Hypothalamus (tissue), 51 donors: ENCODE measurements at places on chromosomes 11 and 22.

GRCh38 chr11:8070417-8071115 lies 10.4 kb upstream of the TUB start:
- DNase-seq: no peak

DNA sequence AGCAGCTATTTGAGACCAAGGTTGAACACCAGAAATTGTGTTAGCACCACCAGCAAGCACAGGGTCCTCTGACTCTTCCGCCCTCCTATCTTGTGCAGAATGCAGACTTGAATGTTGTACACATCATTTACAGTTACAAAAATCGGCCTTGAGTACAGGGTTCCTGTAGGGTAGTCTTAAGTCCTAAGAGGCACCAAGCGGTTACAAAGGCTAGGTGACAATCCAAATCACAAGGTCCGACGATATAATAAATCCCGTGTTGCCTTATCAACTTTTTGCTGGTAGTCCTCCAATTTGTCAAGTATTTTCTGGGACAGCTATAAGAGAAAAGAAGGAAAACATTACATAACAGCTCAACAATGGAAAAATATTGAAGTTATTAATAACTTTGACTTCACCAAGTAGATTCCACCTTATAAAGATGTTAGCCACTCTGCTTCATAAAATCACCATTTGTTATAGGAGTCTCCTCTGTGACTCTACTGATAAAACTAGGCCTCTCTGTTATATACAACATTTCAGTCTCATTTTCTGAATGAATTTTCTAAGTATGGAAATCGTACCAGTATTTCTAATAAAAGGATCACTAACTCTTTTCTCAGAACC lies 11.8 kb upstream of the FNBP4 start:
- no peak for DNase-seq

DNA sequence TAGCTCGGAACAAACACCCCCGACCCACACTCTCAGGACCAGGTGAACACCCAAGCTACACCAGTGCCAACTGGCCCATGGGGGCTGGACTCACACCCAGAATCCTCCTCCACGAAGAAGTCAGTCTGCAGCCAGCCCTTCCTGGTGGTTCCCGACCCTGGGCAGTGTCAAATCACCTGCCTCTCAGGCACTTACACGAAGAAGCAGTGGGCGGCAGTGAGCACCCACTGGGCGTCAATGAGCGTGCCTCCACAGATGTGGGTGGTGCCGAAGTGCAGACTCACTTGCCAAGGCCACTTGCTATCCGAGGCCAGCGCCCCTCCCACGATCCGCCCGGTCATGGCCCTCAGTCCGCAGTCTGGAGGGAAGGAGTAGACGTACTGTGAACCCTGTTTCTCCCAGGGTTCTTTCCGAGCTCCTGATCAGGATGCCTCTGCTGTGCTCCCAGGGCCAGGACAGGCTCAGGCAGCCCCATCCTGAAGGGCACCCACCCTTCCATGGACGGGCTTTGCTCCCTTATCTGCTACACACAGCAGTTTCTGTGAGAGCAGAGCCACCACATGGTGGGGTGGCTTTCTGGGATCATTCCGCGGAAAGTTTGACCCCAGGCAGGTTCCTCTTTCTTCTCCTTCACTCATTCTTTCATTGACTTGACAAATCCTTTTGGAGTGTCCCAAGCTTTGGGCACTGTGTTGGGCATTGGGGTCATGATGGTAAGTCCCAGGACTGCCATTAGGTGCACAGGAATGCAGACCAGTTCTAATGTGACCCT lies 19.4 kb downstream of the TMPRSS13 start:
- DNase-seq: no peak

DNA sequence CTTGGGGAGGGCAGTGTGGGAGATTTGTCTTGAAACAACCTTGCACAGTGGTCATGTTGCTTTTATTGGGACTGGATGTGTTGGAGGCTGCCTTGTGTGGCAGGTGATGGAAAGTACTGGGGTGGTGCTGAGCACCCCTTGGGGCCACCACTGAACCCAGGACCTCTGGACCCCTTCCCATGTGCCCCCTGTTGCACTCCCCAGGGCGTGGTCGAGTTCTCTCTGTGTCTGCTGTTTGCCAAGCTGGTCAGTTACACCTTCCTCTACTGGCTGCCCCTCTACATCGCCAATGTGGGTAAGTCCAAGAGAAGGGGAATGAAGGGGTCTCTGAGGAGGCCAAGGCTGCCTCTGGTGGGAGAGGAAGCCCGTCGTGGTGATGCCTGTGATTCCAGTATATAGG lies 18.9 kb downstream of the SLC37A2 start:
- no peak for DNase-seq

- DNase-seq: peak; percentile 41
Measured at GRCh38 chr11:71418643-71419042, 29.6 kb downstream of the DHCR7 start.

DNA sequence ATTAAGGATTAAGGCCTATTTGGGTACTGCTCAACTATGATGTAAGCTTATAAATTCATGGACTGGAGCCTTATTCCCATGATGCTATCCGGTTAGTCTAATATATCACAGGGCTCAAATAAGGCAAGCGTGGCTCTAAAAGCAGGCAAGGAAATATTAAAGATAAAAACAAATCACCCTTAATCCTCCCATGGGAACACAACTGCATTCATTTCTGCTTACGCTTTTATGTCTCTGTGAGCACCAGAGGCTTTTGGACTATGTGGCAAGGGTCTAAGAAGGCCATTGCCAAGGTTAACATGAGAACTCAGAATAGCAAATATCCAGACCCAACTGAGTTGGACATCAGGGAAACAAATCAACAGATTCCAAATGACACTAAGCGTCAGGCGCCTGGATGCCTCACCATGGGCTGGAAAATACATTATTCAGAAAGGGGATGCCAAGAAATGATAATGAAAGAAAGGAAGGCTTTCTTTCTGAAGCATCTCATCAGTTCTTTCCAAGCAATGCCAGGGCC lies 138.1 kb downstream of the SLC1A2 start:
- no peak for DNase-seq

GRCh38 chr11:65919573-65920371 lies 546 bp downstream of the DRAP1 start:
- no peak for DNase-seq

DNA sequence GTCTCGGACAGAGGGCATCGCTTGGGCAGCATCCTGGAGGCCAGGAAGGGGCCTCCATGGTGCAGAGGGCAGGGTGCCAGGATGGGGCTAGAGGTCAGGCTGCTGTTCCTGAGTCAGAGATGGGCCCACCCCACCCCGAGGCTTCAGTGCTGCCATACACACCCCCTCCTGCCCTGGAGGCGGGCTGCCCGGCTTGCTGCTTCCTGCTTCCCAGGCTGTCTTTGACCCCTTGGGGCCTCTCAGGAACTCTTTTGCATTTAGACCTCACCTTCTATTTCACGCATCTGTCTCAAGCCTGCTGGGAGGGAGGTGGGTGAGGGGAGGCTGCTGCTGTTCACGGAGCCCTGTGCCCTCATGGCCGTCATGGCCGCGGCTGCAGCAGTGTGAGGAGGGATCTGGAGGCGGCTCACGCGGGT lies 6.6 kb upstream of the GRAMD4 start:
- no peak for DNase-seq

- no peak for DNase-seq
Measured at GRCh38 chr11:124041254-124041653, at the start of gene OR10G7. OR10G7 (minus strand) TSS chr11:124041325; CDS start chr11:124039001, 2,324 bp downstream.

DNA sequence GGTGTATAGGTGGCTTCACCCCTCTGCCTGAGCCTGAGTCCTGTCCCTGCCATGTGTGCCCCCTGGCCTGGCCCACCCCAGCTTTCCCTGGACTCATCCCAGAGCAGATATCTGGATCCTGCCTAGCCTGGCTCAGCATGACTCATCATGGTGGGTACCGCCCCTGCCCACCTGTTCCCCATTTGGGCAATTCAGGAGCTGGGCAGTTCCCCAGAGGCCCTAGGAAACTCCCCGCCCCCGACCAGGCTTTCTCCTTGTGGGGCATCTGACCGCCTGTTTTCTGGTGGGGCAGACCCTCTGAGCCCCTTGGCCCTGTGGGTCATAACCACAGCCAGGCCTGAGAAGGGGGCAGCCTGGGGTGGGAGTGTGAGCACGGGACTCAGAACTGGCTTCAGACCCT lies 4.4 kb downstream of the TSPO start:
- DNase-seq: no peak

DNA sequence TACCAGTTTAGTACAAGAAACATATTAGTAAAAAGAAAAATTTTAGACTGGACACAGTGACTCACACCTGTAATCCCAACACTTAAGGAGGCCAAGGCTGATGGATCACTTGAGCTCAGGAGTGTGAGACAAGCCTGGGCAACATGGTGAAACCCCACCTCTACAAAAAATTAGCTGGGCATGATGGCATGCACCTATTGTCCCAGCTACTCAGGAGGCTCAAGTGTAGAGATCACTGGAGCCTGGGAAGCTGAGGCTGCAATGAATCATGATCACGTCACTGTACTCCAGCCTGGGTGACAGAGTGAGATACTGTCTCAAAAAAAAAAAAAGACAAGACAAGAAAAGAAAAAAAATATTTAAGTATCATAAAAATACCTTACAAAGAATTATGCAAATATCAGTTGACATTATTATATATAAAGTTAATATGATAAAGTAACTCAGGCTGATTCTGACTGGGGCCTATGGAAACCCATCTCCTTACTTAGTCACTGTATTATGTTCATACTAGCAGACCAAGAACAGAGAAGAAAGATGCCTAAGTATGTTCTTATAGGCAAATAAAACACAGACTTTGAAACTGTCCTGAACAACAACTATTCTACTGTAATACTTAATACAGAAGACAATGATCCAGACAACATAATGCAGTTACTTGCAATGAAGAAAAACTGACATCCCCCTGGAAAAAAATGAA lies 27.3 kb downstream of the FAM168A start:
- DNase-seq: no peak

DNA sequence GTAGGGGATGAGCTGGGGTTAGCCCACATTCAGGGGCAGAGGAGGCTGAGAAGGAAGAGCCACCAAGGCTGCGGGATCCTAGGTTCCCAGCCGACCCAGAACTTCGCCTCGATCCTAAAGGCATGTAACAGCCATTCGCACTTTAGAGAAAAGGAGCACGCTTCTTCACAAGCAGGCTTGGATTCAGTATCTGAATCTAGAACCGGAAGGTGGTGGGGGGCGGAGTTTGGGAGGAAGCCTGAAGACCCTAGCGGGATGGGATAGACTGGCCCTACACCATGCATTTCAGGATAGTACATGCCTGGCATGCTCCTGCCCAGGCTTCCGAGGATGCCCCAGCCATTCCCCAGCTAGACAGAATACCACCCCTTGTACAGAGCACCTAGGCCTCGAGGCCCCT lies 4.4 kb downstream of the SCARF2 start:
- no peak for DNase-seq
